Stimulated activated CD4-positive, alpha-beta T cell treated with anti-CD3 and anti-CD28 coated beads, Interleukin-4, amount 100 ng/mL, for 1 hour (primary cell): ENCODE measurements at places on chromosomes 5 and 9.

GRCh38 chr9:20632705-20633104 is 10.4 kb upstream of the MLLT3 start:
- DNase-seq: no peak

GRCh38 chr5:1437226-1437829 is 7.9 kb downstream of the SLC6A3 start:
- no peak for DNase-seq

DNA sequence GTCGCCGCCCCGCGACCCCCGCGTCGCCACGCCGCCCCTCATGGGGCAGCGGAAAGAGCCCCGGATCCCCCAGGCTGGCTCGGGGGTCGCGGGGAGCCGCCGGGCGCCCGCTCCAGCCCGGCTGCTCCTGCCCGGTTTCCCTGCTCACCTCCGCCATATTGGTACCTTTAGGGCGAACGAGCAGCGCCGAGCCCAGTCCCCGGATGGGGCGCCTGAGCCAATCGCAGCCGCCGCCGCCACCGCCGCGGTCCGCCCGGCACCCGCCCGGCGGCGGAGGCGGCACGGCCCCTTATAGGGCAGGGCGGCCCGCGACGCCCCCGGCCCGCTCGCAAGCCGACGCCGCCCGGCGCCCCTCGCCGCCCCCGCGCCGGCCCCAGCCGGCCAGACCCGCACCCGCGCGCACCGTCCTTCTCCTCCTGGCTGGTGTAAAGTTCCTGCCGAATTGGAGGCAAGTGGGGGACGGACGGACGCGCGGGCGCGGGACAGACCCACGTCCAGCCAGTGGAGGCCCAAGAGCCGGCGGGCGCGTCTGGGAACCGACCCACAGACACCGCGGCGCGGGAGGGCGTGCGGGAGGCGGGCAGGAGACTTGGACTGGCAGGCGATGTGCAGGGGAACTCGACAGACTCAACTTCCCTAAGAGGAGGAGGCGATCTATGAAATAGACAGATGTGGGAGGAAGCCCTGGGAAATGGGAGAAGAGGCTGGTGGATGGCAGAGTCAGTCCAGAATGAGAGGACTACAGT is at the start of gene MIER3:
Gene MIER3 (minus strand): TSS at position 178 of the 746 bp plus-strand sequence. CDS start 21 bp downstream, at position 157.
- peak; percentile 80 for DNase-seq

DNA sequence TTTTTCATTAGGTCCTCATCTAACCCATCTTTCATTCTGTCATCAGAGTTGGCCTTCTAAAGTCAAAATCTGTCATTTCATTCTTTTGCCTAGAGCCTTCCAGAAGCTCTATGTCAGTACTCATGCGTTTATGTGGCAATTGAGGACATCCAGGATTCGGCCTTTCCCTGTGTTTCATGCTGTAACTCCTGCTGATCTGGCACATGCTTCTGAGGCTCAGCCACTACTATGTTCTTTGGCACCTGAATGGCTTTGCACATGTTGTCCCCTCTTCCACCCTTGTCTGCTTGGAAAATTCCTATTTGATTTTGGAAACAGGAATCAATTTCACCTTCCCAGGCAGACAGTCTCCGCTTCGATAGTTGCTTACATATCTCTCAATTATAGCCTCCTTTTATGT is 84.9 kb downstream of the GDNF start:
- DNase-seq: no peak
